ENCODE measurements at places on chromosomes 5 and 9.

DNA sequence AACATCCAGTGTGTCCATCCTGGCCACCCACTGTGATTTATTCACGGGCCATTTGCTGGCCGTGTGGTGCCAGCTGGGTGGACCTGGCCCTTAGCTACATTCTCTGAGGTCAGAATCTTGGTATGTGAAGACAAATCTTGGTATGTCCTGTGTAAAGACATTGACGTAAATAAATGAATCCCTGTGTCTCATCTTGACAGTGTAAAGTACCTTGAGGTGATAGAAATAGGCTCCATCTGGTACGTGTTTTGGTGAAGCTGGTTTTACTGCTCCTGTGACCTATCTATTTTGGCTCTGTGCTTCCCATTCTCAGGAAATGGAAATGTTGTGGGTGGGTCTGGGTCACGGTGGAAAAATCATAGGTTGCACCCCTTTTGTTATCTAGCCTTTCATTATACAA, 245.4 kb upstream of the ANKH start:
- DNase-seq: peak; percentile 9

DNA sequence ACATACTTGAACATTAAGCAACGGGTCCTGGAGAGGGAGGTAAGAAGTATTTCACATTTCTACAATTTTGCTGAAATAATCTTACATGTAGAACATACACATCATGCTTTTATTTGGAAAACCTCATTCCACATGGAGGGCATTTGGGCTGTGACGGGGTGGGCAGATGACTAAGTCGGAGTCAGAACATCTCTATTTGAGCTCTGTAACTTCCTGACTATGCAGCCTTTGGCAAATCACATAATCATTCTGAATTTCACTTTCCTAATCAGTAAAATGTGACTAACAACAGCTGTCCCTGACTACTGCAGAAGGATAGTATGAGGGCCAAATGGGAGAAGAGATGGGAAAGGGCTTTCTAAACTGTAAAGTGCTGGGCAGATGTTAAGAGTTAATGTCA, 17.1 kb upstream of the IL6ST start:
- peak; percentile 93 for DNase-seq

DNA sequence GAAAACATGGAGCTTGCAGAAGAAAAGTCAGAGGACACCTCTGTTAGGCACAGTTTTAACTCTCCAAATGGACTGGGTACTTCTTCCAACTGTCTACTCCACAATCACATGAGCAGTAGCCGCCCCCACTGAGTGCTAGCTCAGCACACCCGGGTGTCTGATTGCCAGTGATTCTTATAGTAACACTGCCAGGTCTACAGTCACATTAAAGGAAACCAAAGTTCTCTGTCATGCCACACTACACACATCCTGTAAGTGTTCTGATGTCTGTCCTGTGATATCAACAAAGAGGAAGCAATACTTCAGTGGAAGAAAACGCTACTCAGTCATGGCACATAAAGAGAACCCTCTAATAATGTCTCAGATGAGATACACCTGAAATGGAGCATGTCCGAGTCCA, at the start of gene HAVCR2:
HAVCR2 (minus strand) TSS at position 69 of the 400 bp plus-strand sequence; CDS start at position 8, 61 bp downstream.
- DNase-seq: no peak

DNA sequence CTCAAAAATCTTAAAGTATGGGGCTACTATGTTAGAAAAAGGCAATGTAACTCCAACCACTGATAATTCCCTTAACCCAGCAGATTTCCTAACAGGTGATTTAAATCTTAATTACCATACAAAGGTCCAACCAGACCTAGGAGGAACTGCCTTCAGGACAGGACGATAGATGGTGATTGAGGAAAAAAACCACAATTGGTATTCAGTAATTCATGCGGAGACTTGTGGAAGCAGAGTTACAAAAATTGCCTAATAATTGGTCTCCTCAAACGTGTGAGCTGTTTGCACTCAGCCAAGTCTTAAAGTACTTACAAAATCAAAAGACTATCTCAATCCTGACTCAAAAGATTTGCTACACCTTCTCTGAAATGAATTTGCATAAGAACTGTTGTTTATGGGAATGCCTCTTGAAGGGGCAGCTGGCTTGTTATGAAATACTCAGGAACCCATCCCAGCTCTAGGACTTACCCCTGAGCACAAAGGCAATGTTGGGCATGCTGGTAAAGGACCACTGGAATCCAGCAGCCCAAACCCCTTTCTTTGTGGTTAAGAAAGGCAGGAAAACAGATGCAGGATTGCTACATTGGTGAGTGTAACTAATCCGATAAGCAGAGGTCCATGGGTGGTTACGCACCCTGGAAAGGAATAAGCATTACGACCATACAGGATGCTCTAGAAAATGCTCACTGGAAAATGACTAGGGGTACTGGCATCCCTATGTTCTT, 26.7 kb upstream of the EPB41L4A start:
- no peak for DNase-seq

GRCh38 chr5:123450640-123451039, 27.4 kb upstream of the CEP120 start:
- DNase-seq: peak; percentile 30

- DNase-seq: peak; percentile 51
Measured at GRCh38 chr9:18492612-18493011, 18.7 kb downstream of the ADAMTSL1 start.

DNA sequence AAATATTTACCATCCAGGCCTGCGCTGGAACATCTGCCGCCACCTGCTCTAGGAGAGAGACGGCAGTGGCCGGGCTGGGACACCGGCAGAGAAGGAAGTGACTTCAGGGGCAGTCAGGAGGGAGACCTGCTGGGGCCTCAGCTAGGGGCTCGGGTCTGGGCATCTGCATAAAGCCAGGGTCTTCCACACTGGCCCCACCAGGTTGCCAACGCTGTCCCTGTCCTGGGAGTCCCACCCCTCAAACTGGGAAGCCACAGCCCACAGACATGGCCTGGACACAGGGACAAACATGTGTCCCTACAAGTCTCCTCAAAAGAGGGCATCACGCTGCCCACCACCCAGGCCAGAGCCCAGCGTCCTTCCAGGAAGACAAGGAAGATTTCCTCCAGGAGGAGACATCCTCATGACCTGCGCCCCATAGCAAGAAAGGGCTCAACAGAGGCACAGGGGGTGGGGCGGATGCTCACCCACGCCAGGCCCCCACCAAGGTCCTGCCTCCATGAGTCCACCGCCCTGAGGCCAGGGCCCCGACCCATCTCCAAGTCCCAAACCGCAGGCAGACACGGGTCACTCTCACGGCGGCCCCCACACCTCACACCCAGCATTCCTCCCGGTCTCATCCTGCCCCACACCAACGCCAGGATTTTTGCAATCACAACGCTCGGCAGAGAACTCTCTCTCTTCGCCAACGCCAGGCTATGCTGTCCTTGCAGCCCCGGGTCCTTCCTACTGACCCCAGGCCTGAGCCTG, 9.0 kb downstream of the VAV2 start:
- DNase-seq: no peak

DNA sequence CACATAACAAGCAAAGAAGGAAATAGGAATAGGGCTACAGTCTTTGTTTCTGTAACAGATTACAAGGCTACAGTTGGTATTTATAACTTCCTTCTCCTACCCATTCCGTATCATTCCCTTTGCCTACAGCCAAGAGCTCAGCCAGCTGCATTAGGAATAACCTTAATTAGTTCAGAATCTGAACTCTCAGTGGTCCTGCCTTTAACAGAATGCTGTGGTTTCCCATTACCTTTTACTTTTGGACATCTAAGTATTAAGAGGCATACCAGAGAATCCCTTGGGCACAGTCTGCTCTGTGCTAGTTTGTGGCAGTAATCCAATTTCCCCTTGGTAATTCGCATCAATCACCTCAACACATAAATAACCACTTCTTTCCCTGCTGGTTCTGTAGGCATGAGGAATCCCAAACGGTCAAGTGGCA, 44.2 kb downstream of the PKD2L2 start:
- DNase-seq: peak; percentile 4

- DNase-seq: no peak
Measured at GRCh38 chr5:56938858-56939257, 13.1 kb downstream of the MIER3 start.

DNA sequence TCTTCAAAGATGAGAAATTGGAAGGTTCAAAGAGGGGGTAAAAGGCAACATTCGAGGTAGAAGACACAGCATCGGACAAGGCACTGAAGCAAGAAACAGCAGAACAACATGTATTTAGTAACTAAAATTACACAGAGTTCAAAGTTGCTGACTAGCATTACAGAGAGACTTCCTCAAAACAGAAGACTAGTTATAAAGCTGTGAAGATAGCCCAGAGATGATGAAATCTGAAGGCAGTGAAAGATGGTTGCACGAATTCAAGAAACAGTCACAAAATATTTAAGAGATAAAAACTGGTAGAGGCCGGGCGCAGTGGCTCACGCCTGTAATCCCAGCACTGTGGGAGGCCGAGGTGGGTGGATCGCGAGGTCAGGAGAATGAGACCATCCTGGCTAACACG, 16.3 kb downstream of the MAPKAP1 start:
- DNase-seq: no peak

DNA sequence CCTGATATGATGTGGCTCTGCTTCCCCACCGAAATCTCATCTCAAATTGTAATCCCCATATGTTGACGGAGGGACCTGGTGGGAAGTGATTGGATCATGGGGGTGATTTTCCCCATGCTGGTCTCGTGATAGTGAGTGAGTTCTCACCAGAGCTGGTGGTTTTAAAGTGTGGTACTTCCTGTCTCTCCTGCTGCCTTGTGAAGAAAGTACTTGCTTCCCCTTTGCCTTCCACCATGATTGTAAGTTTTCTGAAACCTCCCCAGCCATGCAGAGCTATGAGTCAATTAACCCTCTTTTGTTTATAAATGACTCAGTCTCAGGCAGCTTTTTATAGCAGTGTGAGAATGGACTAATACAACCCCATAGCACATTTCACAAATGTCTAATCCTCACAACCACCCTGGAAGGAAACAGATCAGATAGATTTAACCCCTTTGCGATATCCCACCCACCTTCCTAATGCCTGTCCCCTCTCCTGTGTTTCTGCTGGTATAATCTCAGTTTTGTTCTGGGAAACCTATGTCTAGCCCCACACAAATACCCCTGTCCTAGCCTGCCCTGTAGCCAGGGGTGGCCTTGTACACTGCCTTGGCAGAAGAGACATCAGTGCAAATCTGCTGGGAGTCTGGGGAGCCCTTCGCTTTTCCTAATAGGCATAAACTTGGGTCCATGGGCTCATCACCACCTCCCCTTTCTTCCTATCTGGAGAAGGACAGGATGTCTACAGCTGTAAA, 157.0 kb upstream of the RAI14 start:
- DNase-seq: peak; percentile 90

GRCh38 chr9:28293369-28294090, 720.2 kb upstream of the C9orf72 start:
- no peak for DNase-seq

DNA sequence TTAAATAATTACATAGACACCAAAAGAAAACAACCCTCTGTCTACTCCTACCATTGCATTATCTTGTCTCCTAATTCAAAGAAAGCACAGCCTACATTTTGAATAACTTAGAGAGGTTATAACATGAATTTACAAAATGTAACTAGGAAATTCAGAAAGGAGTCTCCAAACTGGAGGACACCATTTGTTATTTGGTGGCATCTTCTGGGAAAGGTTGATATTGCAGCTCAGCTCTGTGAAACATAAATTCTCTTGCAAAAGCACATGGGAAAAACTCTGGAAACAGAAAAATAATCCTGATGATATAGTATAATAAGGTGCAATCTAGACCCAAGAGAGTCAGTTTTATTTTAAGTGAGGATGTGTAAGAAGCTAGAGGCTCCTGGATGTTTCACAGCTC, 215.3 kb downstream of the MLLT3 start:
- peak; percentile 10 for DNase-seq

- DNase-seq: no peak
Measured at GRCh38 chr9:536597-537511, 304.6 kb upstream of the DMRT1 start.

- DNase-seq: peak; percentile 93
Measured at GRCh38 chr5:72281764-72282499, 38.1 kb downstream of the MRPS27 start.

DNA sequence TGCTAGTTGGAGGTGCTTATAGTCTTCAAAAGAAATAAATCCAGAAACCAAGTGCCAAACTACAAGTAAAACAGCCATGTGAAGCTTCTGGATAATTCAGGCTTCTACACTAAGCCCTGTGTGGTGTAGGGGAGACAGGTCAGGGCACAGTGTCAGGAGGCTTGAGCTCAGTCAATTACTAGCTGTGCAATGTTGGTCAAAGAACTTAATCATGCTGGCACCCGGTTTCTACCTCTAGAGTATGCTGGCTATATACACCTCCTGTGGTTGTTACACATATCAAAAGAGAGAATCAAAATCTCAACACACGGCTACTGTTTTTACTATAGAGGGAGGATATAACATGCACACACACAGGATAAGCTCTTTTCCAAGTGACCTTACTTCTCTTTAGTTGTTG, 469.7 kb upstream of the ZNF462 start:
- no peak for DNase-seq

DNA sequence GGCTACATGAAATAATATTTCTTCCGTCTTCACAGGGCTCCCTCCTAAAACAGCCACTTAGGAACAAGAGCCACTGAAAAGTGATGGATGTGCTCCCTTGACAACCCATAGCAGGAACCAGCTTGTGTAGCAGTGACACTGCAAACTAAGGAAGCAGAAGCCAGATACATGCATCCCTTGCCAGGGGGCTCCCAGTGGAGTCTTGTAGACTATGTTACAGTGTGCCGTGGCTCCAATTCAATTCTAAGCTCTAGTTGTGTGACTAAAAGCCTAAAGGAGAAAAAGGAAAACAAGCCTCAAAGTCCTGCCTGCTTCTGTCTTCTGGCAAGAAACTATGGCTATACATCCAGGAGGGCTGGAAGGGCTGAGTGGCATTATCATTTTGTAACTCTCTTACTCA, 12.2 kb upstream of the TAF1L start:
- DNase-seq: no peak

- DNase-seq: peak; percentile 98
Measured at GRCh38 chr5:173764332-173765028, 123.7 kb upstream of the CPEB4 start.

DNA sequence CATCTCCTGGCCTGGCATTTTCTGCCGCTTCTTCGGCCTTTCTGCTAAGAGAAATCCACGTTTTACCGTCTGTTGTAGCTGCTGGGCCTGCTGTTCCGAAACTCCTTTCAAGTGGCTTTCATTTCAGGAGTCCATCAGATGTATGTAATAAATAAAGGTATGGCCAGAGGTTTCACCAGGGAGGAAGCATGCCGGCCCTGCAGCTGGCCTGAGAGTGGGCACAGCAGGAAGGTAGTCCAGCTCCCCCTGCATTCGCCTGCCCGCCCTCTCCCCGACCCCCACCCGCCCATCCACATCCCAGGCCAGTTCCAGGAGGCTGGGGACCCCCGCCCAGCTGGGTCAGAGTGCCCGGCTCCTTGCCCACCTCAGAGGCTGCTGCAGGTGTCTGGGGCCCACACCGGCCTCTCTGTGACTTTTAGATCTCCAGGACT, 46.4 kb upstream of the EXOC3 start:
- no peak for DNase-seq

Data from iris pigment epithelial cell (primary cell).